ENCODE measurements at places on chromosomes 1 and 21.

DNA sequence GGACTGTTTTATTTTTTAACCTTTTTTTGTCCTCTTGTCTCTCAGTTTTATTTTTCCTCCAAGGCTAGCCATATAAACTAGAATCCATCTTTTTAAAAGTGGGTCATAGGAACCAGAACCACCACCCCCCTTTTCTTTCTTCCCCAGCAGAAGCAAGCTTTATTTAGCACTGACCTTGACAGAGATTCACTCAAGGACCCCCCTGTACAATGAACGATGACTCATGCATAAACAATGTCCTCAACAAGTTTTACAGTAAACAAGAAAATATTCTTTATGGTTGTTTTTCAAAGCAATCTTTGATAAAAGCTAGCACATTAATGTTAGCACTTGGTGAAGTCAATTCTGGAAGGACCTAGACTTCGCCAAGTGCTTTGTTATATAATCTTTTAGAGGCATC is 14.1 kb downstream of the PKN2 start:
- peaks cover 41% of the 10 kb centered on the region for H3K4me1 ChIP-seq
- H3K27ac ChIP-seq: no peak overlapping the region
- no peak for DNase-seq
- H3K27me3 ChIP-seq: no peaks in the 10 kb centered on the region

- H3K36me3 ChIP-seq: no peaks in the 10 kb centered on the region
- no peak overlapping the region for H3K27ac ChIP-seq
- H3K4me3 ChIP-seq: no peak overlapping the region
- H3K27me3 ChIP-seq: peaks cover 17% of the 10 kb centered on the region
- DNase-seq: no peak
- no peaks in the 10 kb centered on the region for H3K4me1 ChIP-seq
These were observed 228.6 kb downstream of the PAPPA2 start for GRCh38 chr1:176691251-176692228.

- H3K27ac ChIP-seq: peak overlapping the region; percentile 19
- H3K36me3 ChIP-seq: peaks cover 2% of the 10 kb centered on the region
- H3K4me3 ChIP-seq: no peak overlapping the region
- peaks cover 12% of the 10 kb centered on the region for H3K27me3 ChIP-seq
These were observed 4.2 kb upstream of the SSBP3 start for GRCh38 chr1:54410359-54410758.

DNA sequence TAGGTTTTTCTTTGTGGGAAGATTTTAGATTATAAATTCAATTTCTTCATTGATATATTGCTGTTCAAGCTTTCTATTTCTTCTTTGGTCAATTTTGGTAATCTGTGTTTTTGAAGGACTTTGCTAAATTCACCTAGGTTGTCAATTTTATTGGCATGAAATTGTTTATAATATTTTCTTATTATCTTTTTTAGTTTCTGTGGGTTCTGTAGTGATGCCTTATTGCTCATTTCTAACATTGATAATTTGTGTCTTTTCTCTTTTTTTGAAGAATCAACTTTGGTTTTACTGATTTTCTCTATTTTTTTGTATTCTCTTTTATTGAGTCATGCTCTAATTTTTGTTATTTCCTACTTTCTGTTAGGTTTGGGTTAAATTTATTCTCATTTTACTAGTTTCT is 123.2 kb downstream of the ADSS2 start:
- H3K4me1 ChIP-seq: peaks cover 17% of the 10 kb centered on the region
- H3K4me3 ChIP-seq: no peak overlapping the region
- H3K27me3 ChIP-seq: peaks cover under 1% of the 10 kb centered on the region
- no peak for DNase-seq

GRCh38 chr1:113141650-113142473 is 68.9 kb downstream of the LRIG2 start:
- DNase-seq: no peak
- H3K27me3 ChIP-seq: no peaks in the 10 kb centered on the region
- H3K4me1 ChIP-seq: peaks cover 33% of the 10 kb centered on the region
- H3K36me3 ChIP-seq: no peaks in the 10 kb centered on the region
- no peak overlapping the region for H3K4me3 ChIP-seq

DNA sequence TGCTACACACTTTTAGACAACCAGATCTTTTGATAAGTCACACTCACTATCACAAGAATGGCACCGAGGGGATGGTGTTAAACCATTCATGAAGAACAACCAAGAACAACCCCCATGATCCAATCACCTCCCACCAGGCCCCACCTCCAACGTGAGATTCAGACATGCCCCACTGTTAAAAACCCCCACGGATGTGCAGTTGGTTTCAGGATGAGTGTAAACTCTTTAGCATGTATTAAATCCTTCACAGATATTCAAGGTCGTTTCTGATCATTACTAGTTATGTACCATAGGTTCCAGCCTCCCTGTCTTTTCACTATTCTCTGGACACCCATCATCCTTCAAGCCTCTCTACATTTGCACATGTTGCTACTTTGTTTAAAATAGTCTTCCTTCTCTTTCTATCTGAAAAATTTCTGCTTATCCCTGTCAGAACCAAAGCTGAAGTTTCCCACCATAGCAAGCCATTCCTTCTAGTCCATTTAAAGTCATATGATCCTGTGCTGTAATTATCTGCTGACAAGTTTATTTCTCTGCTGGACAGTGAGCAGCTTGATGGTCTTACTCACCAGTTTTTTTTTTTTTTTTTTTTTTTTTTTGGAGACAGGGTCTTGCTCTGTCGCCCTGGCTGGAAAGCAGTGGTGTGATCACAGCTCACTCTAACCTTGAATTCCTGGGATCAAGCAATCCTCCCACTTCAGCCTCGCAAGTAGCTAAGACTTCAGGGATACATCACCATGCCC is 36.8 kb downstream of the MAP10 start:
- no peaks in the 10 kb centered on the region for H3K27me3 ChIP-seq
- peaks cover 3% of the 10 kb centered on the region for H3K36me3 ChIP-seq
- no peak overlapping the region for H3K4me3 ChIP-seq
- no peak for DNase-seq
- no peak overlapping the region for H3K27ac ChIP-seq

DNA sequence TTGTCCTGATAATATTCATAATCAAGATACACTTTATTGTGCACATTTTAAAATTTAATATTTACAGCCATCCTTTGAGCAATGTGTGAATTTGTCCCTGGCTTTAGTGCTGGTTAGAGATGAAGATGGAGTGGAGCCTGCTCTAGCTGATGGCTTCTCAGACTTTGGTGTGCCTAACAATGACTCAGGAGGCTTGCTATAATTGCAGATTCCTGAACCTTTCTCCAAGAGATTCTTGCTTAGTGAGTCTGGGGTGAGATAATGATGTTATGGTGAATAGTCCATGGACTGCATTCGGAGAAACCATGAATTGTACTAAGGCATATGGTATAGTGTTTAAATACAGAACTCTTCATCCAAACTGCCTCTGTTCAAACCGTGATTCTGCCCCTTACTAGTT is 307.1 kb downstream of the PAPPA2 start:
- no peak overlapping the region for H3K27ac ChIP-seq
- no peaks in the 10 kb centered on the region for H3K4me1 ChIP-seq
- no peak overlapping the region for H3K4me3 ChIP-seq
- DNase-seq: no peak
- peaks cover 10% of the 10 kb centered on the region for H3K27me3 ChIP-seq

DNA sequence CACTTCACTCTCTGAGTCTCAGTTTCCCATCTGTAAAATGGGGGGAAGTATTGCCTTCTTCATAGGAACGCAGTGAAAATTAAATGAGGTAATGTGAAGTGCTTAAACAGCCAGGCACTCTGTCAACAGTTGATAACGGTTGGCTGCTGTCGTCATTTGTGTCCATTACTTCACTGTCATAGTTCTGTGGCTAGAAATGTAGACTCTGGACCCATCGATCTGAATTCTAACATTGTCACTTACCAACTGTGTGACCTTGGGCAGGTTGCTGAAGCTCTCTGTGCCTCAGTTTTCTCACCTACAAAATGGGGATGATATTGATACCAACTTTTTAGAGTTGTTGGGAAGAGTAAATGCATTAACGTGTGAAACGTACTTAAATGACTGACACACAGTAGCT is 152.6 kb downstream of the PTPRU start:
- H3K27ac ChIP-seq: no peak overlapping the region
- no peaks in the 10 kb centered on the region for H3K36me3 ChIP-seq
- DNase-seq: no peak
- H3K4me3 ChIP-seq: no peak overlapping the region
- no peaks in the 10 kb centered on the region for H3K4me1 ChIP-seq
- H3K27me3 ChIP-seq: peaks cover 64% of the 10 kb centered on the region

DNA sequence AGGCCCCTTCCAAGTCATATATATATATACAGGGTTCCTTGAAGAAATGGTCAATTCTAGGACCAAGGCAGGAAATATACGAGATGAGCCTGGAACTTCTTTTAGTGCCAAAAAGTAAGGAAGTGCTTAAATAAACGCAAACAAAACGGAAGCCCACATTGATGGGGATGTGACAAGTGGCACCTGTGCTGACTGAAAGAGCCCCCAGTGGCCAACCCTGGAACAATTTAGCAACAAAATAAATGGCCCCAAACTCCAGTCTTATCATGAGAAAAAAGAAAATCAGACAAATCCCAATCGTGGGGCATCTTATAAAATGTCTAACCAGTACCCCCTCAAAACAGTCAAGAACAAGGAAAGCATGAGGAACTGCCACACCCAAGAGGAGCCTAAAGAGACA is 17.7 kb downstream of the PLA2G5 start:
- no peak for DNase-seq
- H3K36me3 ChIP-seq: no peaks in the 10 kb centered on the region
- H3K27me3 ChIP-seq: peaks cover 48% of the 10 kb centered on the region
- H3K4me1 ChIP-seq: no peaks in the 10 kb centered on the region
- no peak overlapping the region for H3K27ac ChIP-seq
- H3K4me3 ChIP-seq: no peak overlapping the region

DNA sequence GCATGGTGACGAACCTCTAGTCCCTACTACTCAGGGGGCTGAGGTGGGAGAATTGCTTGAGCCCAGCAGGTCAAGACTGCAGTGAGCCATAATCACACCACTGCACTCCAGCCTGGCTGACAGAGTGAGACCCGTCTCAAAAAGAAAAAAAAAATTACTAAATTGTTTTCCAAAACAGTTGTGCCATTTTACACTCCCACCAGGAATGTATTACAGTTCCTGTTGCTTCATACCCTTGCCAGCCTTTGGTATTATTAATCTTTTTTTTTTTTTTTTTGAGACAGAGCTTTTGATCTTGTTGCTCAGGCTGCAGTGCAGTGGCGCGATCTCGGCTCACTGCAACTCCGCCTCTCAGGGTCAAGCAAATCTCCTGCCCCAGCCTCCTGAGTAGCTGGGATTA is 55.9 kb downstream of the RPS6KA1 start:
- peaks cover 9% of the 10 kb centered on the region for H3K4me1 ChIP-seq
- DNase-seq: no peak
- no peaks in the 10 kb centered on the region for H3K27me3 ChIP-seq
- no peak overlapping the region for H3K4me3 ChIP-seq
- no peaks in the 10 kb centered on the region for H3K36me3 ChIP-seq

- H3K4me3 ChIP-seq: no peak overlapping the region
- H3K27ac ChIP-seq: no peak overlapping the region
These were observed 119.4 kb downstream of the MAST2 start for GRCh38 chr1:45922813-45923212.
